ENCODE measurements at places on chromosomes 7 and 10. TPM values are rescaled to one million over a fixed set of nuclear protein-coding genes. Genes with fewer than 3 reads are reported as not detected.
A peak's percentile ranks its signal among the peaks of the same experiment; 100 is the strongest.

The ASB10 gene
- not detected for total RNA-seq

The MOGAT3 gene
- total RNA-seq = not detected

The PFKP gene
- total RNA-seq = 167 TPM

- DNase-seq = no peak
Observed at GRCh38 chr10:77185696-77186095, 451.9 kb downstream of the KCNMA1 start.

DNA sequence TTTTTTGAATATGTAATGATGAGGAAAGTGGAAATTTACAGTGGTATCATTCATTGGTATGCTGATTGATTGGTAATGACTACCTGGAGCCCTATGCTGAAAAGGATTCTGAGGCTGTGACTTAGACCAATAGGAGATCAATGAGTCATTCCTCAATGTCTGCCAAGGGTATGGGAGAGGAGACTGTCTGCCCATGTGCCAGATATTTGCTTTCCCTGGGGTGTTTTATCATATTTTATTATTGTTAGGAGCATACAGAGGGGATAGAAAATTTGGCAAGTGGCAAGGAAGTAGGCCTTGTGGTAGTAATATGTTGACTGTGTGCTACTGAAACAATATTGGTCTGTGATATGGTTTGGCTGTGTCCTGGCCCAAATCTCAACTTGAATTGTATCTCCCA lies 54.8 kb downstream of the ASAH2B start:
- DNase-seq = no peak

DNA sequence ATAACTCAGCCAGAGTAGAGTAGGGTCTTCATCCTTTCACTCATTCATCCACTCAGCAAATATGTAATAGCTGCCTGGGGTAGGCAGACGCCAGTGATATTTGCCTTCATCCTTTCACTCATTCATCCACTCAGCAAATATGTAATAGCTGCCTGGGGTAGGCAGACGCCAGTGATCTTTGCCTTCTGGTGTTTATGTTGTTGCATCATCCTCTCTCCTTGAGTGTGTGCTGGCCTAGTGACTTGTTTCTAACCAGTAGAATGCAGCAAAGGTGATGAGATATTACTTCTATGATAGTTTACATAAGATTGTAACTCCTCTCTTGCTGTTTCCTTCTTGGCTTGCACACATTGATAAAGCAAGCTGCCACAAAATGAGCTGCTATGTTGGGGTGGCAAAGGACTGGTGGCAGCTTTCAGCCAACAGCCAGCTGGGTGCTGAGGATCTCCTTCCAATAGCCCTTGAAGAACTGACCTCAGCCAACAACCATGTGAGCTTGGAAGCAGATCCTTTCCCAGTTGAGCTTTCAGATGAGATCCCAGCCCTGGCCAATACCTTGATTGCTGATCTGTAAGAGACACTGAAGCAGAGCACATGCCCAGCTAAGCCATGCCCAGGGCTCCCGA lies 23.2 kb upstream of the MTPN start:
- no peak for DNase-seq

- peak; percentile 12 for DNase-seq
Observed at GRCh38 chr10:132494866-132495630, 42.5 kb upstream of the INPP5A start.

DNA sequence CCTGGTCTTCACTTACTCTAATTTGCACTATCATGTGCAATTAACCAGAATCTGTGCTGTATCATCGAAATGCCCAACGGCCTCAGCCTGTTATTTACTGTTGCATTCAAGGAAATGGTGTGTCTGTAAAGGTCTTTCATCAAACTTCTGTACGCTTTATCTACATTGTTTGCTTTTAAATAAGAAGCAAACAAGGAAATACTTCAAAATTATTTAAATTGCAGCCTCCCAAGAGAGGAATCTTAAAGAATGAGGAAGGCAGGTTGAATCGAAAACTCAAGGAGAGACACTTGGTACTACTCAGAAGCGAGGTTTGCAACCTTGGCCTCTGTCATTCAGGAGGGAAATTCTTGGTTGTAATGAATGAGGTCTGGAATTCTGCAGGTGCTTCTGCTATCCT lies 40.7 kb downstream of the MGAM start:
- no peak for DNase-seq

GRCh38 chr7:158150234-158150633 lies 437.4 kb downstream of the PTPRN2 start:
- DNase-seq = no peak

DNA sequence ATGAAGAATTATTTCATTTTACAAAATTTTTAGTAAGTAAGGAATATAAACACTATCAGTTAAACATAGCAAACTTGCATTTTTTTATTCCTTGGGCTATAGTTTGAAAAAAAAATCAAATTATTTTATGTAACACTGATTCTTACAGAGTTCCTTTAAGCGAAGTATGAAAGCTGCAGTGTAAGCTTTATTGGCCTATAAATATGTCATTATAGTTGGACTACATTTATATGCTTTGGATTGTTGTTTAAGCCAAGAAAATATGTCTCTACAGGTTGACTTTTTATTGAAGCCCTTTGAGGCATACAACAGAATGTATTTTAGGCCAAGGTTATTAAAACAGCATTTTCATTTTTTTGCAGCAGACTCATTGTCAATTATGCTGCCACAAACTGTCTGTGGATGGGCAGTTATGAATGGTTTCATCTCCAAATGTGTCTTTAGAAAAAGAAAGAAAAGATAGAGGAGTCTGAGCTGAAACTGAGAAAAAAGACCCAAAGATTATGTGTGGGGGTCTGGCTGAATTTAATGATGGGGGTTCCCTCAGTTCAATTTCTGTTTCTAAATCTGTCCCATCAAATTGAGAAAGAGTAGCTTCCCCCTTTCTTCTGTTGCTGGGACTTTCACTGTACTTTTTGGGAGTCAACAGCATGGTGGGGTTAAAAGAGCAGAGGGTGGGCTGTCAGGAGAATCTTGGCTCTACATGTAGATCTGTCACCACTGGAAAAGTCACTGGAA lies 43.1 kb downstream of the ARID5B start:
- no peak for DNase-seq

Data from aorta (tissue), 5 donors.